A172 (cell line): ENCODE measurements at places on chromosomes 5 and 9.

GRCh38 chr9:73773896-73774295 is 622.2 kb downstream of the ANXA1 start:
- no peak for DNase-seq

DNA sequence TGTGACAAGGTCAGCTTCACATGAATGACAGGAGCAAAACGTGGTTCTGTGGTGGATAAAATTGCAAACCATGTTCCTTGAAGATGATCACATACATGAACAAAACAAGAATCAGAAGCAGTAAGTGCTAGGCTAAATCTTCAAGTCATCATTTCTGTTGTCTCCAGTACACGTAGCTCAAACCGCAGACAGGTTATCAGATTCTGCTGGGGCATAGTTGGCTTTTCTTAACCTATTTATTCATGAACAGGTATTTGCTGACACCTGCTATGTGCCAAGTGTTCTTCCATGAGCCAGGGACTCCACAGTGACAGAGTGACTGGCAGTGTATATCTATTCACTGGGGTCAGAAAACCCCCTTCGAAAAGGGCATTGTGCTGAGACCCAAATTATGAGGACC is 20.8 kb downstream of the MFAP3 start:
- no peak for DNase-seq

GRCh38 chr5:179805529-179806249 is 977 bp downstream of the MGAT4B start:
- DNase-seq: no peak

GRCh38 chr5:64592730-64593341 is 87.0 kb downstream of the RGS7BP start:
- no peak for DNase-seq
